Femur (tissue), 1 donor: ENCODE measurements at places on chromosomes 12 and 14.
A peak's percentile ranks its signal among the peaks of the same experiment; 100 is the strongest.

GRCh38 chr12:71790331-71790730 is 35.7 kb downstream of the RAB21 start:
- DNase-seq = no peak

DNA sequence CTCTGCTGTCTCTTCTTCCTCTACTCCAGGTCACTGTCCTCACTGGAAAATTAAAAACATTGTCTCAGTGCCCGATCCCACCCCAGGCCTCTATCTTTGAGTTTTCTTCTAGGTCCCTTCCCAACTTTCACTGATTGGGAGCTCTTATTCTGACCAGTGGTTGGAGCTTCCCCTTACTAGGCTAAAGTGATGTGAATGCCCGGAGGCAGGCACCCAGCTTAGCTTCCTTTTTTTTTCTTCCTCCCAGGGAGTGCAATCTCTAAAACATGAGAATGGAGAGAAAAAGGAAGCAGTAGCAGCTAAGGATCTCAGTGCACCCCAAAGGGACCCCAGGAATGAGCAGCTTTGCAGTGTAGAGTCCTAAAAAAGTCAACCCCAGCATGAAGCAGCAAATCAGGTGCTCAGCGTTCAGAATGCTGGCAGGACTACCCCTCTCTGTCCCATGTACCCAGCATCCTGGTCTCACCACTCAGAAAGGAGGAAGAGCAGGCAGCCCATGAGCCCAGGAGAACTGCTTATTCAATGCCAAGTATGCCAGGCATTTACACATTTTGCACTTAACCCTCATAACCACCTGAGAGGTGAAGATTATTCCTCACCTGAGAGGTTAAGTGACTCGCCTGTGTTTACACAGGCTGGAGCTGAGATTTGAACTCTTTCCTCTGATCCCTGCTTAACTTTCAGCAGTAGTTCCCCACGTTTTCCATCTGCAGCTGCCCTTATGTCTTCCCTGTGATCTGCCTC is 146.2 kb upstream of the PWP1 start:
- no peak for DNase-seq

DNA sequence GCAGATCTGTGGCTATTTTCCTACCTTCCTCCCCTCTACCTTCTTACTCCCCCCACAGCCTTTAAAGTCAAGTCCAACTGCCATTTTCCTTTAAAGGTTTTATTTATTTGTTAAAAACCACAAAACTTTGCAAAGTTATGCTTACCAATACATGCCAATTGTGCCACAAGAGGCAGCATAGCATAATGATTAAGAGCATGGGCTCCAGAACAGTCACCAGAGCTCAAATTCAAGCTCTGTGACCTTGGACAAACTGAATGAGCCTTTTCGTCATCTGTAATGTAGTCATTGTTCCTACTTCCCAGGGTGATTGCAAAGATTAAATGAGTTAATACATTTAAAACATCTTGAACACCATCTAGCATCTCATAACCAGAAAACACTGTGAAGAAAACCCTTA is 13.0 kb upstream of the FMNL3 start:
- no peak for DNase-seq

DNA sequence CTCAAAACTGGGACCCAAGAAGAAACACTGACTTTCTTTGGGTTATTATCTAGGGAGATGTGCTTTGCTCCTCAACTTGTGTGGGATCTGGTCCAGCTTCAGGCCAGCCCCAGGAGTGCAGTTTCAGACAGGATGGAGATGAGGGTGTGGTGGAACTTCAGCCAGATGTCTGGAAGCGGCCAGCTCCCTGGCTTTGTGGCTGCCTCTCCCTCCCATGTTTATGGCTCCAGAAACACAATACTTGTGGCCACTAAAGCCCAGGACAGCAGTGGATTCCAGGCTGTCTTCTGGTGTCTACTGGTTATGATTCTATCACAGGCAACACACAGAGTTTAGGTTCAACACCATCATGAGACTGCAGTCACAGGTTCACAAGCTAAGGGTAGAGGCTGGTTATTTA is 44.2 kb upstream of the EMP1 start:
- peak; percentile 75 for DNase-seq

DNA sequence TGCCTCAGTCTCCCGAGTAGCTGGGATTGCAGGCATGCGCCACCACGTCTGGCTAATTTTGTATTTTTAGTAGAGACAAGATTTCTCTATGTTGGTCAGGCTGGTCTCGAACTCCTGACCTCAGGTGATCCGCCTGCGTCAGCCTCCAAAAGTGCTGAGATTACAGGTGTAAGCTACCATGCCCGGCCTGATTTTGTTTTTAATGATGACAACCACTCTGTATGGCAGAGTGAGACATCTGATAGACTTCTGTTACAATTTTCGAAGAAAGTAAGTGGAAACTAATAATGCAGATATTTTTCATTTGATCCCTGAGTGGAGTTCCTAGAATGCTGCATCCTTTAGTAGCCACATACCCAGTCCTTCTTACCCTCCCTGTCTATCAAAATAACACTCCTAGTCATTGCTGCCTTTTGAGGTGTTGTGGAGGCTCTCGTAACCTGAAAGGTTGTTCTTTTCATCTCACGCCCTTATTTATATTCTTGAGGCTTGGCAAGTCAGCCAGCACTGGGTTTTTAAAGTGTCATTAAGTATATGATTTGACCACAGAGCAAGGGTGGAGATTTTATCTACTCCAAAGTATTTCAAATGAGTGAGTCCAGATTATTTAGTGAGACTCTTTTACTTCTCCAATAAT is 5.9 kb upstream of the EID3 start:
- DNase-seq = no peak

DNA sequence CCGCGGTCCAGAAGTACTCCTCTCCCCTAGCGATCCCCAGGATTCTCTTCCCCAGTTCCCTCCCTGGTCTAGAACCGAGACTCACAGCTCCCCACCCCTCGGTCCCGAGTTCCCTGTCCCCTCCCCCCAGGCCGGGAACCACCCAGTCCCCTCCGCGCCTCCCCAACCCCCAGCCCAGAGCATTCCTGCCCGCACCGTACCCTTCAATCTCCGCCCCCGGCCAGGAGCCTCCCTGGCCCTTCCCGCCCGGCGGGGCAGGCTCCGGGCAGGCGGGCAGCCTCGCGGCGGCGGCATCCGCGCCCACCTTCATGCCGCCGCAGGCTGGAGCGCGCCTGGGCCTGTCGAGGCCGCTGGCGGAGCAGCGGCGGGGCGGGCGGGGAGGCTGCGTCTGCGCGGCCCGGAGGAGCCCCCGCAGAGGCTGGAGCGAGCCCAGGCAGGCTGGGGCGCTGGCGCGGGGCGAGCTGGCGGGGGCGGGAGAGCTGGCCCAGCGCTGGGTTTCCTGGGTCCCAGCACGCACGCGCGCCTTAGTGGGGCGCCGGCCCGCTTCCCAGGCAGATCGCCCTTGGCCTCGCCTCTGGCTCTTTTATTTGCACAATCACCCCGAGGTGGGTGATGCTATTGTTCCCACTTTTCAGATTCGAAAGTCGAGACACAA is 22.2 kb upstream of the GPR132 start:
- DNase-seq = peak; percentile 67

DNA sequence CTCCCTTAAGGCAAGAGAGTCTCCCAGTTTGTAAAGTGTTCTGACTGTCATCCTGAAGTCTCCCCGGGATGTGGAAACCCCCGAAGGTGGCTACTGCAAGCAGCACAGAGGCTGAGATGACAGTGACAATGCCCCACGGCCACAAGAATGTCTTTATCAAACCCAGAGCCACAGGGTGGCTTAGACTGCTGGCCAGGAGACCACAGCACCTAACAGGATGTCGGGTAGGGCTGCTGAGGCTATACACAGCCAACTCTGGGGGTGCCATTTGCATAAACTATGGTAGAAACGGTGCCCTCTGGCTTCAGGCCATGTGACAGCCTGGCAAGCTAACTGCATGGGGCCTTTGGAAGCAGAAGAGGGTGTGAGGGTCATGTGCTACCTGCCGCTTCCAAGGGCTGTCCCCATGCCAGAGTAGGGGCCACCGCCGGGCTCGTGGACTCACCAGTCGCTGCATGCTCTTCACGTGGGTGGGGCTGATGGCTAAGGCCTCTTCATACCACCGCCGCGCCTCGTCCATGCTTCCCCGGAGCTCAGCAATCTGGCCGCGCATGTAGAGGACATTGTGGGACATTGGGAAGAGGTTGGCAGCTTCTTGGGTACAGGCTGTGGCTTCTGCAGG is 180.9 kb downstream of the CALM1 start:
- DNase-seq = no peak

GRCh38 chr12:119325813-119326212 is 8.7 kb upstream of the CCDC60 start:
- no peak for DNase-seq

- DNase-seq = no peak
These were observed 20.1 kb downstream of the TGFB3 start for GRCh38 chr14:75961662-75962061.

DNA sequence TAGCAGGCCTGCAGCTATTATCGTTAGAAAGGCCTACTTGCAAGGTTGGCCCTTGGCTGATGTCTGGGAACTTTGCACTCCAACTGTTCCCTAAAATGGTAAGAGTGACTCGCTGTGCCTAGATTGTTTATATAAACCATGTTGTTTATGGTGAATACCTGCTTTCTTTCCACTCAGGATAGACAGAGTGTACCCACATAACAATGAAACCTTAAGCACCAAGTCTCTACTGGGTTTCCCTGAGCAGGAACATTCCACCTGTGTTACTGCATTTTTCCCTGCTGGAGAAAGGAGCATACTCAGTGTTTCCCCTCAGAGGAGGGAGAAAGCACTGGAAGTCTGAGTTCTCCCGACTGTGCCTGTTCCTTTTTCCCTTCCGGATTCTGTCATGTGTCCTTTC is 32.8 kb downstream of the ERP29 start:
- DNase-seq = no peak

DNA sequence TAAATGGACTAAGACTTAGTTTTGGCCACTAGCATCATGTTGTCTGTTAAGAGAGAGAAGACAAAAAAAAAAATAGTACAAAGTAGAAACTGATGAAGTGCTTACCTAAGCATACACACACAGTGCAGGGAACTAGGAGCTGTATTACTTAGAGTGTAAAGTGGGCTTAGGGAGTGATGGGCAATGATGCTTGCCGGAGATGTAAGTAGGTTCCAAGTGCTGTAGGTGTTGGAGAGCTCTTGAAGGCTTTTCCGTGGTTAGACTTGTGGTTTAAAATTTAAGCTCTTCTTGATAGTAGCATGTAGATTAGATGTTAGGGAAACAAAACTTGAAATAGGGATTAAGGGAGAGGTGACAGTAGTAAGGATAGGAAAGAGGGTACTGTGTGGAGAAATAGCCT is 34.7 kb downstream of the MIA2 start:
- DNase-seq = no peak

GRCh38 chr12:100824476-100824875 is 29.9 kb downstream of the ANO4 start:
- DNase-seq = no peak

- no peak for DNase-seq
These were observed 66.4 kb upstream of the DCN start for GRCh38 chr12:91249054-91249453.

DNA sequence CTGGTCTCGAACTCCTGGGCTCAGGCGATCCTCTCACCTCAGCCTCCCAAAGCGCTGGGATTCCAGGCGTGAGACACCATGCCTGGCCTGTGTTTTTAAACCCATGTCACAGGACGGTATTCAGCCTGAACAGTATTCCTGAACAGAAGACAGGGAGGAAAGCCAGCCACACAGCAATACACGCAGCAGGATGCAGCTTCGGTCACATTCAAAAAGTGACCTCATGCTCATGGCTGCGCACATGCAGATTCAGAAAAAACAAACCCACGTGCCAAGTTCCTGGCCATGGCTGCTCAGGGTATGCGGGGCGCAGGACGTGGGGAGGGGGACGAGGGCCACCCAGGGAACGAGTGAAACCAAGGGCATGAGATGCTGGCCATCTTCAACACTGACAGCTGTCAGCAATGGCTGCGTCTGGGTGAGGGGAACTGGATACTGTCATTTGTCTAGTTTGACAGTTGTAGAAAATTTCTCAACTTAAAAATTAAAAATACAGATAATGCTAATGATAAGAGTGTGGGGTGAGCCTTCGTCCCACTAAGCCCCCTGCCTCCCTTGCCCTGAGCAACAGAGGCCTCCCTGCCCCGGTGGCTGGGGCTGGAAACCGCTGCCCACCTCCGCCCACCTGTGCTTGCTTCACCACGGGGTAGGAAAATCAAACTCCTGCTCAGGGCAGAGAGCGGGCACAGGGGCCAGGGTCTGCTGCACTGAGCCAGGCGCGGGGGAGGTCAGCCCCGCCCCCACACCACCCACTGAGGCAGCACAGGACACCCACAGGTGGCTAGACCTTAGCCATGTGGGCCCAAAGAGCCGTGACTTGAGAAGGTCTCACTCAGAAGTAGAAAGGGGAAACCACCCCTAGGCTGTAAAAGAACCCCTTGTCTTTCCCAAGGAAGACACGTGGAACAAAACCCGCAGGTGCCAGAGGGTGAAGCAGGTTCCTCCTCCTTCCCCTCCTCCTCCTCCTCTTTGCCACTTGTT is 84.2 kb downstream of the SCARB1 start:
- DNase-seq = no peak

DNA sequence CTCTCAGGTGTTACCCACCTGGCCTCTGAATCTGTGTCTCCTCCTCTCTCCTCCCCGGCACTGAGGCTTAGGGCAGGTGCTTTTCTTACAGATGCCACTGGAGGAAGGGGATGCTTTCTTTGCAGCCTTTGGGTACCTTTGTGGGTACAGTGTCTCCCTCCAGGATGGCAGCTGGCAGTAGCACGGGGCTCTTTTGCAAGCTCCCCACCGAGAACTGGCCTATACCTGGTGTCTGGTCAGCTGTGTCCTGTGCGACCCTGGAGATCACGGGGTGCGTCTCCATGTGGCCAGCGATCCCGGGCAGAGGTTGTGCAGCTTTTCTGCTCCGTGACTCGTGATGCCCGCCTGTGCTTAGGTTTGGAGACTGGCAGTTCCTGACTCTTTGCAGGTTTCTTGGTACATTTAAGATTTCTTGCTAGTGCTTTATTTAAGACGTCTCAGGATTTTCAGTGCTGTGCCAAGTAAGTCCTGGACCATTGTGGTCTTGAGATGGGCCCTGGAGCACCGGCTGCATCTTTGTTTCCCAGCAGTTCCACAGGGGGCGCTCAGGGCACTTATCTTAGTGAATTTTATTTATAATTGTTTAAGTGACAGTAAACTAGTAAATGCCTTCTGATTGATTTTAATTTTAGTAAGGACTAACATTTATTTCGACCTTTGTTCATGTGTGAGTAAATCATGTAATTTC is 68.9 kb downstream of the DDX51 start:
- DNase-seq = no peak

GRCh38 chr12:2053691-2054090 is 904 bp downstream of the CACNA1C start:
- DNase-seq = peak; percentile 57

DNA sequence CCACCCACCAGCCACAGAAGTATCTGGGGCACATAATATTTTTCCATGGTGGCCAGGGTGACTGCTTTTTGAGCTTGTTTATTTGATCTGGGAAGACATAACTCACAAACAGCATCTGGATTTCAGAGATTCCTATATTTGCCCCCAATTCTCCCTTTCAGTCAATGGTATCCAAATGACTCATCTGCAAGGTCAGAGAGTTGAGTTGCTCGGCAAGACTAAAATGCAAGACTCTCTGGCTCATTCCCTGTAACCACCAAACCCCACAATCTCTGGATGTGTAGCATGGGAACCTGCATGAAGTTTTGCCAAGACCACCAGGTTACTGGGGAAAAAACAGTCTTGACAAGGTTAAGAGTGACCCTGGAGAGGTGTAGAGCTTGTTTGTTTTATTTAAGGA is 174.9 kb upstream of the FAR2 start:
- no peak for DNase-seq
